Fibroblast of mammary gland (primary cell): ENCODE measurements at places on chromosomes 7 and 10.

GRCh38 chr10:107477266-107477665, 312.8 kb upstream of the SORCS1 start:
- no peak for DNase-seq

GRCh38 chr7:36946401-36946739, 222.1 kb upstream of the AOAH start:
- no peak for DNase-seq

GRCh38 chr7:13217768-13218167, 530.3 kb downstream of the ARL4A start:
- no peak for DNase-seq

DNA sequence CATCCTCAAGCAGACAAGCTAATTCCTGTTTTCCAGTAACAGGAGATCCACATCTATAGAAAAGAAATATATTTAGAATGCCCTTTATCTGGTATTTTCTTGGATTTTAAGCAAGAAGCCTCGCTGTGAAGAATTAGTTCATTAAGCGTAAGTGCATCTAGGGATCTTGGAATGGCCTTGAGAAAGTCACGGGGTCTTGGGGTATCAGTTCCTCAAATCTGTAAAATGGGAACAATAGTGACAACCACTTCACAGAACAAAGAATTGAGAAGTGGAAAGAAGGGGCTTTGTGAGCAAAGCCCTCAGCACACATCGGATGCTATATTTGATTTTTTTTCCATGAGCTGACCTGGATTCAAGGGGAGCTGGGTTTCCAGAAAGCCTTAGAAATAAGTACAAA, 32.3 kb upstream of the WDFY4 start:
- DNase-seq: no peak

DNA sequence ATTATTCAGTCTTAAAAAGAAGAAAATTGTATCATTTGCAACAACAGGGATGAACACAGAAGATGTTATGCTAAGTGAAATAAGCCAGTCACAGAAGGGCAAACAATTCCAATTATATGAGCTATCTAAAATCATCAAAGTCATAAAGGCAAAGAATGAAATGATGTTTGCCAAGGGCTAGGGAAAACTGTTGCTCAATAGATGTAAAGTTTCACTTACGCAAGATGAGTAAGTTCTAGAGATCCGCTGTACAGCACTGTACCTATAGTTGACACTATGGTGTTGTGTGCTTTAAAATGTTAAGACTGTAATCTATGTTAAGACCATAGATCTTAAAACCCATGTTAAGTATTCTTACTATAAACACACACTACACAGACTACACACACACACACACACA, 904.6 kb upstream of the LRRN3 start:
- DNase-seq: no peak

GRCh38 chr7:137755427-137755826, 91.3 kb downstream of the DGKI start:
- DNase-seq: no peak

GRCh38 chr7:64101126-64101942, 56.1 kb downstream of the ZNF727 start:
- no peak for DNase-seq

GRCh38 chr7:147646568-147646967, 944.0 kb upstream of the C7orf33 start:
- DNase-seq: no peak

DNA sequence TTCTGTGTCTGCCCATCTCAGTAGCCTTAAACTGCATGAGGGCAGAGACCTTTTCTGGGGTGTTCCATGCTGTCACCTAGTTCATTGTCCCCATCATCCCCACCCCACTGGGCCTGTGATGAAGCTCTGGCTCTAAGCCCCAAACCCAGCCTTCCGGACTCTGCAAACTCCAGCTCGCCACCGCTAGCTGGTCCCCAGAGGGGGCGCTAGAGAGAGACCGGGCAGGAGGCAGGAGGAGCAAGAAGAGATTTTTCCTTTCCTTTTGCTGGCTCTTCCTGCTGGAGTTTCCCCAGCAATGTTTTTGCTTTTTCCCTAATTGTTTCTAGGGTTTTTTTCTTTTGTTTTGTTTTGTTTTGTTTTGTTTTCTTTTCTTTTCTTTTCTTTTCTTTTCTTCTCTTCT, 234.4 kb downstream of the TEX36 start:
- peak; percentile 2 for DNase-seq

DNA sequence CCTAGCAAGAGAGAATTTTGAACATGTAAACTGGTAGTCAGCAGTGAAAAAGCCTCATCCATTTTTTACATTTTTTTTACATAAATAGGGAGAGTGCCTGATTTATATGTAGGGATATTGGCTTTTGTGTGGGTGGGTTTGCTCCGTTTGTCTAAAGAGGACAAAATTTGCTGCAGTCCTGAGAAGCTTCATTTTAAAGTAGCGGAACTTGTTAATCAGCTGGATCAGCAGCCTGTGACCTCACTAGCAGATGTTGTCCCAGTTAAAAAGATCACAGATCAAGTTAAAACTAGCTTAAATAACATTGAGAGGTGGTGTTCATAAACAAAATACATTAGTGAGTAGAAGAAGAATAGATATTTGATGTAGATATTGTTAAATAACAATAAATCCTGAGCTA, 2.6 kb downstream of the ATRNL1 start:
- no peak for DNase-seq

- DNase-seq: peak; percentile 100
Measured at GRCh38 chr7:73822319-73823173, 8.2 kb upstream of the CLDN4 start.

DNA sequence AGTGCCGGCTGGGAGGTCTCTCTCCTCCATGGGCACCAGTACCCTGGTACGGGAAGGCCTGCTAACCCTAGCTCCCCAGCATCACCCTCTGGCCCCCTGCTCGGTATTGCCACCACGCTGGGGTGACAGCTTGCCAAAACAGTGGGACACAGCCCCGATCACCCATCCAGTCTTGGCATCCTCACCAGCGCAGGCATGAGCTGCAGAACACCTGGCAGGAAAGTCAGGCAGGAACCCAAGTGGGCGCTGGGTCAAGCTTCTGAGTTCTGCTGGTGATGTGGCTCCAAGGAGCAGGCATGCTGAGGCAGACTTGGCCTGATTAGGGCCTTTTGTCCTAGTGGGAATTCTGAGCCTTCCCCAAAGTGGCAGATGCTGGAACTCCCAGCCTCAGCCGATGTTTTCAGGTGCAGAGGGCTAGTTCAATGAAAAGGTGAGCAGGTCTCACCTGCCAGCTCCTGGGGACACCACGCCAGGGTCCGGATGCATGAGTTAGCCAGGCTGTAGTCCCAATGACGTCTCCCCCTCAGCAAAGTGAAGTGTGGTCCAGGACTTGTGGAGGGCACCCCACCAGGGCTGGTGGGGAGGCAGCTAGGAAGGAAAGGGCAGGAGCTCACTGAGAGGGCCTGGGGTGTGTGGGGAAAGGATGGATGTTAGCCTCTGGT, 8.5 kb upstream of the ZNF22 start:
- DNase-seq: no peak

DNA sequence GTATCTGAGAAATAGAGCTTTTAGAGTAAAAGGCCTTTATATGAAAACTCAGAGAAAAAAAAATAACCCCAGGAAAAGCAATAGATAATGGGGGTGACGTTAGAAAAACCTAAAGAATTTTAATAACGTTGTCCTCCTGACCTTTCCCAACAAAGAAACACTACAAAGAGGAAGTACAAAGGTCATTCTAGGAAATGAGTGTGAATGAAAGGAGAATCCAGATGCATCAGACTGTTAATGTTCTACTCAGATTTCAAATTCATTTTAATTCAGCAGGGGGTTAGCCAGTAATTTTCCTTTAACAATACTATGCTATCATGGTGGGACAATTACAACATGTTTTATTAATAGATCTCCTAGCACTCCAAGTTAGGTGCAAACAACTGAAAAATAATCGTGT, 73.8 kb upstream of the CDK1 start:
- DNase-seq: no peak

DNA sequence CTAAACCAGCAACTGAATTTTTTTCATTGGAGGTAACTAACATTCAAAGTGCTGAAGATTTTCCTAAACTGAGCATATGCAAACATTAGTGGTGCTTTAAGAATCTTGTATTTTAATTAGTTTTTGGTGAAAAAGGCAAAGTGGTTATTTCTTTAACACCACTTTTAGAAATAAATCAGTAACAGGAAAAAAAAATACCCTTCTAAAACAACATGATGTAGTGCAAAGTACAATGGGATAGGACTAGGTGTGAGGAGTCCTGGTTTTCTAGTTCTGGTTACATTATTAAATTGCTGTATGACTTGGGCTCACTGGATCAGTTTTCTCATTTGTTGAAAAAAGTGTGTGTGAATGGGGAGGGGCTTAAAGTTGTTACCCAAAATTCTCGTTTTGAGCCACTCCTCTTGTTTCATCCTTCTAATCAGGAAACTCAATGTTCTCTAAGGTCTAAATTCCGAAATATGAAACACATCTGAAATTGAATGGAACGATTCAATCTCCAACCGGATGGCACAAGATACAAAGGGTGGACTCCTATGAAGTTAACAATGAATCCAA, 1.8 kb downstream of the WASL start:
- no peak for DNase-seq

- DNase-seq: no peak
Measured at GRCh38 chr10:124252097-124252715, 158.8 kb upstream of the CHST15 start.

DNA sequence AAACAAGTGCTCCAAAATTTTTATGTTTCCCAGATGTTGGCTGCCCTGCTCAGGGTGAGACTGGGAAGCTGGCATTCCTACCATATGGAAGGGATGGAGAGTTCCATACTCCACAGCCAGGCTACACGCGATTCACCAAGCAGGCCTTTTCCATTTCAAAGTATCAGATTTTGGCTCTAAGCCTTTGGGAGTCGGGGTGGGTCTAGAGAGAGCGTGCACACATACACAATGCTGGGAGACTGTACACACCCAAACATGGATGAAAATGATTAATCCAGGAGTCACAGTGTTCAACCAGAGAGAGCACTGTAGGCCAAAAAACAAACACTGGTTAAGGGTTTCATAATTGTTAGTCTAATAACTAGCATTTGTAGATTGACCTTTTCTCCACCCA, 295.0 kb downstream of the BICC1 start:
- DNase-seq: peak; percentile 93

DNA sequence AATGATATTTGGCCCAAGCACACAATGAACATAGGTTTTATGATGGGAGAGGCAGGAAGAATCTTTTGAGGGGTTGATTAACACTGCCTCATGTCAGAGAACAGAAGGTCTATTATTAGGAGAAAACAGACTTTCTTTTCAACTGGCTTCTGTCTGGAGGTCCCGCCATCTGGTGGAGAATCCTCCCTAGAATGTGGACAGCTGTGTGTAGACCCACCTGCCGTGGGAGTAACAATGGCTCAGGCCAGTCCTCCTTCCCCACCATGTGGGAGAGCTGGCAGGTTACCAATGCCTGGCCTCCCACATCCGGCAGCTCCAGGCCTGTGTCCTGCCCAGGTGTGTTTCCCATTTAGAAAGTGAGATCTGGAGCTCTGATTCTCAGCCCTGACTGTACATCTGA, 70.4 kb upstream of the AOAH start:
- no peak for DNase-seq

DNA sequence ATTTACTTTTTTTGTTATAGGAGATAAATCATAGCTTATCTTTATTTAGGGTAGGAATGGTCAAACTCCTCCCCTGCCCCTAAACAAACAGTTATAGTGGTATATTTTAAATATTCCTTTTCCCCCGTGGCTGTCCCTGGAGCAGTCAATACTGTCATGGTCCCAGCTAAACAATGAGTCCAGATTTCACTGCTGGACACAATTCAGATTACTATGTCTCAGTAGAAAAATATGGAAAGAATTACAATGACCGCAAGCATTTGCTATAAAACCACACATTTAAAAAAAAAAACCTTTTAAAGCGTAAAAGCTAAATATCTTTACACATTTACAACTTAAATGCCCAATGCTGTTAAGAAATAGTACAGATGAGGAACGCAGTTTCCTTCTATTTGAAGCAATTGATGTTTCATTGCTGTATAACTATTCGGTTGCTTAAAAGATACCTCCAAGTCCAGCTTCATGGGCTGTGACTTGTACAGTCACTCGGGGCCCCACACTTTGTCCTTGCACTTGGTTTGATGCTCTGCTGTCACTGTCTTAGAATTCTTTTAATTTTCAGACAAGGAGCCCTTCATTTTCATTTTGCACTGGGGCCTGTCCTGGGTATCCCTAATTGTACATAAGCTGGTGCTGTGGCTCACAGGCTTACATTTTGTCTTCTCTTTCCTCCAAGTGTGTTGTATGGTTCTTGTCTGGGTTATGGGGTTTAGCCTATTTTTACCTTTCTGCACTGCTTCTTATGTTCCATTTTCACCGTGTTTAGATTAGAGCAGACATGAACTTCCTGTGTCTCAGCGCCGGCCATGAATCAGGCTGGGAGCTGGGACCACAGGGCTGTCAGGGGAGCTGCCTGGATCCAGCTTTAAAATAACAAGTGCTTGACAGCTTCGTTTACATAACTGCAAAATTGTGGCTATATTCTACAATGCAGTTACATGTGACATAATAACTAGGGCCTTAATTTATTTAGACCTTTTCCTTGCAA, 530.2 kb upstream of the FZD8 start:
- DNase-seq: peak; percentile 64

- no peak for DNase-seq
Measured at GRCh38 chr7:72265071-72265904, 146.8 kb downstream of the CALN1 start.

DNA sequence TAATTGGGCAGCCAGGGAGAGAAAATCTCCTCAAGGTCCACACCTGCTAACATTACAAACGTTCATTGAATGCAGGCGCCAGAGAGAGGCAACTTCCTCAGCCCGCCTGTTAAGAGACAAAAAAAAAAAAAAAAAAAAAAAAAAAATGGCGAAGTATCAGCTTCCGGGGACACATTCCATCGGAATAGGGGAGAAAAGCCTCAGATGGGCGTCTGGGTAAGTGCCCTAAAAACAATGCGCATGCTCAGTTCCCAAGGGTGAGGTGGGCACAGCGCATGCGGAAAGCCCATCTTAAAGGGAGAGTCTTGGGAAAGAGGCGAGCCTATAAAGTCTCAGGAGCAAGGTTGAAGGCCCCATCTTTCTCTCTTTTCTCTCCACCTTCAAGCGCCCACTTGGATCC, 1139.7 kb upstream of the CELF2 start:
- no peak for DNase-seq

DNA sequence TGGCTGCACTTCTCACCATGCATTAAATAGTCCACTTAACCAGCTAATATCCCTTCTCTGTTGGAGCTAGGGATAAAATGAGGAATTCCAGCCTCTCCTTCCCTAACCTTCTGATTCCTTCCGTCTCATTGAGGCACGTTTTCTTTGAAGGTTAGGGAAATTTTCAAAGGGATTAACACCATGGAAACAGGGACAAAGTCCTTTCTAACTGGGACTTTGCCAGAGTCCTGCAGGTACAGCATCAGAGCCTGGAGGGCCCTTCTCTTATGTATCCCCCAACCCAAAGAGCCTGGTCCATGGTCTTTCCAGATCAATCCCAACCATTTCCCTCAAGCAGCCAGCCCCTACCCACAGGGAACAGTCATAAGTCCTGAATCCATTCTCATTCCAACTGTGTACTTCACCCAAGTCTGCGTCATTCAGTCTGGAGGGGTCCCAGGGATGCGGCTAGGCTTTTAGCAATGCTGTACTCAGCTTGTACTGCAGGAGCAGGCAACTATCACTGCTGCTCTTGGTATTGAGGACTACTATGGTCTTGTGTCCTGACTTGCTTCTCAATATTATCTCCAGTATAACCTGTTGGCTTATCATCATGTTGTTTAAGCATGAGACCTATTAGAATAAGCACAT, 34.6 kb upstream of the CROT start:
- DNase-seq: peak; percentile 45
